ENCODE measurements at places on chromosomes 1 and 21.

GRCh38 chr1:118209648-118210047 is 24.6 kb upstream of the SPAG17 start:
- DNase-seq: no peak

GRCh38 chr1:55860326-55860725 is 645.2 kb upstream of the USP24 start:
- no peak for DNase-seq

- DNase-seq: peak; percentile 34
Observed at GRCh38 chr1:155093911-155094621, 15.4 kb downstream of the EFNA3 start.

DNA sequence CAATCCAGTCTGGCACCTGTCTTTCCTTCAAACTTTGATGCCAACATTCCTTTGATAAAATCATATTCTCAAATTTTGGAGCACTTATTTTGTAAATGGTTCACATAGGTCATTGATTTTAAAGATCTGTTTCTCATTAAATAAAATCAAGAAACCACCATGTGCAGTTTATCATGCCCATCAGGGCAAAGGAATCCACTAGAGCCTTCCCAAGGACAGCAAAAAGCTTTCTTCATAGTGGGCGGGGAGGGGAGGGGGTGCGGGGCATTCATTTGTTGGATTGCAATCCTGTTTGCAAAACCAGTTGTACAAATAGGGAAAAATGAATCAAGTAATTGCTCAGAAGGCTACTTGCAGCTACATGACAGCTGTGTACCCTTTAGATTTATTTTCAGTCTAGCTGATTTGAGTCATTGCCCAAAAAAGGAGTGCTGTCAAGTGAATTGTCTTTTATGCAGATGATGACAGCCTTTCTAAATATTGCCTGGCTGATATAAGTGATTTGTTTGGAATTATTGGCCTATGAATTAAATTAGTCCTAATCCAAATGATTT is 23.0 kb downstream of the LRRC8B start:
- no peak for DNase-seq

DNA sequence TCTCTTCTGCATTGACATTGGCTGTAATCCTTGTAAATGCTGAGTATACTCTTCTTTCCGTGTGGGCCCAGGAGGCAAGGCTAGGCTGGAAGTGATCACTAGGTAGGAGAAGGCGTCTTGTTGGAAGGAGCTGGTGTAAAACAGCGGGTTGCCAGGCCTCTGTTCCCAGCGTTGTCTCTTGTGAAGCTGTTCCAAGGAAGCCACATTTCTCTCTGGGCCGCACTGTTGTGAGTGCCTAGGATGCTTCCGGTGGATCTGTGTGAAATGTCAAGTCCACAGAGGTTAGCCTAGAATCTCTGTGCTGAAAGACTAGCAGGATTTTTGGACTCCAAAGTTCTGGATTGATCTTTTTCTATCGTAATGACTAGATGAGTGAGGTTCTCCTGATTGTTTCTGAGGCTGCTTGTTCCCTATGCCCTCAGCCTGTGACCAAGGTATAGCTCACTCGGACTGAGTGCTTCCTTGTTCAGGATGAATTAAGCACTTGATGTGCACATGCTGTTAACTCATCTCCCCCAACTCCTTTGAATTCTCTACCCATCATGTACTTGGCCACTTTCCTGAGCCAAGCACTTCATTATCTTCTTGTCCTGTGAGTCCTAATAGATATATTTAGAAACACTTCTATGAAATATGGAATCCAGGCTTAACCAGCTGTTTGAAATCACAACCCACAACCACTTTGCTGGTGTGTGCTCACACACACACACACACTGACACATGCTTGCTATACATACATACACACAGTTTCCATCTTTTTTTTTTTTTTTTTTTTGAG is 63.3 kb downstream of the PBX1 start:
- no peak for DNase-seq

GRCh38 chr1:235843461-235843961 is 23.2 kb downstream of the LYST start:
- peak; percentile 11 for DNase-seq

- DNase-seq: no peak
Observed at GRCh38 chr1:115041654-115042053, 12.0 kb downstream of the TSHB start.

- no peak for DNase-seq
Observed at GRCh38 chr1:63318201-63318979, 4.0 kb upstream of the FOXD3 start.

- no peak for DNase-seq
Observed at GRCh38 chr21:35226968-35227744, 178.1 kb upstream of the RUNX1 start.

DNA sequence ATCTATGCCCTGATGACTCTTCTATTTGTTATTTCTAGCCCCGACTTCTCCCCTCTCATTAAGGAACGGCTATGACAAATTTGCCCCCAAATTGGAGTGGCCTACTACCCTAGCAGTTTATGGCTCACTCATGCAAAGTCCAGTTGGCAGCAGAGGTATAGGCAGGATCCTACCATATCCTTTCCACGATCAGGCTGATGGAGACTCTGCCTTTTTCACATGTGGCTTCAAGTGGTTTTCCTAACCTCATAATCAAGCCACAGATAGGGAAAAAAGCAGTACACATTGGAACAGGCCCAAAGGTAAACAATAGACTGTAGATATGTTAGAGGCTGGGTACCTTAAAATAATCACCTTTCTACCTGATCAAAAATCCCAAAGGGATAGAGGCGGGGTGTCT is 292.5 kb downstream of the NCAM2 start:
- DNase-seq: no peak

- no peak for DNase-seq
Observed at GRCh38 chr1:234659538-234659937, 49.6 kb upstream of the IRF2BP2 start.

GRCh38 chr21:44816761-44817505 is 929 bp downstream of the SUMO3 start:
- DNase-seq: no peak

- DNase-seq: no peak
Observed at GRCh38 chr1:106548726-106549125, 507.7 kb upstream of the PRMT6 start.

- no peak for DNase-seq
Observed at GRCh38 chr1:218990019-218990418, 183.7 kb upstream of the LYPLAL1 start.

DNA sequence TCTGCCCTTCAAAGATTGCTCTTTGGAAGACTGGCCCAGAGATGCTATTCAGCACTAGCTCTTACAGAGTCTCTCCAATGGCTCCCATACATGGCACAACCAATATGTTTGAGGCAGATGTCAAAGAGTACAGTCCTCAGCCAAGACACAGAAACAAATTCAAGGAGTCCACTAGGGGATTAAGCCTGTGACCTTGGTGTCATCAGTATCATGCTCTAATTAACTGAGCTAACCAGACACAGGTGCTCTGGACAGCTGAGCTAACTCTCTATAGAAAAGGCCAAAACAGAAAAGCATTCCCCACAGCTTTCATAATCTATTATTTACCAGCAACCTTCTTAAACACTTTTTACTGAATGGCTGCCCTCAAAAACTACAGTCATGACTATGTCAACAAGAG is 666.0 kb upstream of the PLXNA2 start:
- no peak for DNase-seq

- DNase-seq: no peak
Observed at GRCh38 chr1:2290171-2290578, 62.1 kb downstream of the SKI start.

DNA sequence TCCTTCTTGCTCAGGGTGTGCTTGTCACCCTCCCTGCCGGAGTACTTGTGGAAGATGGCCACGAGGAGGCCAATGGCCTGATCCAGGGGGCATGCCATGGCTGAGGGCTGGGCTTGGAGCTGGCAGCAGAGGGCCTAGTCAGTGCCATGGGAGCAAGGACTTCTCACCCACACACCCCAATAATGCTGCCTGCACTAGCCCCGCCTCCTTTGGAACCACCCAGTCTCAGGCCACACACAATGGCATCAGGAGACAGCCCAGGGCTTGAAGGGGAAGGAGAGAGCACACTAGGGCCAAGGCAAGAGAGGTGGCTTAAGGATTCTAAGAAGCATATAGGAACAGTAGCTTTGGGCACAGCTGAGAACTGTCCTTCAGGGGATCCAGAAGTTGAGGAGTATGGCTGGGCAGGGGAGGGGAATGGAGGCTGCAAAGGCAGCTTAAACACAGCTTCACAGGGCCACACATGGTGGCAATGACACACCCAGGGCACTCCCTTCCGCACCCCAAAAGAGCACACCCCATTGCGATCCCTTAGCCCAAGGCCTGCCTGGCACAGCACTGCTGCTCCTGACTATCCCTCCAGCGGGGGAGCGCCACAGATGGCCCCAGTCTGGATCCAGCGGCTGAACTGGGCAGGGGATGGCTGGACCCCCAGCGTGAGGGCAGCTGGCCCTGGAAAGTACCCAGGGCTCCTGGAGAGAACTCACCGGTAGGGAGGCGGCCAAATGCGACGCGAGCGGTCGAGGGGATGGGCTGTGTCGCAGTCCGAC is at the start of gene S100A6:
TSS of gene S100A6 (minus strand) at position 750 of the 770 bp plus-strand sequence. CDS start at position 98, 652 bp downstream.
- DNase-seq: no peak

DNA sequence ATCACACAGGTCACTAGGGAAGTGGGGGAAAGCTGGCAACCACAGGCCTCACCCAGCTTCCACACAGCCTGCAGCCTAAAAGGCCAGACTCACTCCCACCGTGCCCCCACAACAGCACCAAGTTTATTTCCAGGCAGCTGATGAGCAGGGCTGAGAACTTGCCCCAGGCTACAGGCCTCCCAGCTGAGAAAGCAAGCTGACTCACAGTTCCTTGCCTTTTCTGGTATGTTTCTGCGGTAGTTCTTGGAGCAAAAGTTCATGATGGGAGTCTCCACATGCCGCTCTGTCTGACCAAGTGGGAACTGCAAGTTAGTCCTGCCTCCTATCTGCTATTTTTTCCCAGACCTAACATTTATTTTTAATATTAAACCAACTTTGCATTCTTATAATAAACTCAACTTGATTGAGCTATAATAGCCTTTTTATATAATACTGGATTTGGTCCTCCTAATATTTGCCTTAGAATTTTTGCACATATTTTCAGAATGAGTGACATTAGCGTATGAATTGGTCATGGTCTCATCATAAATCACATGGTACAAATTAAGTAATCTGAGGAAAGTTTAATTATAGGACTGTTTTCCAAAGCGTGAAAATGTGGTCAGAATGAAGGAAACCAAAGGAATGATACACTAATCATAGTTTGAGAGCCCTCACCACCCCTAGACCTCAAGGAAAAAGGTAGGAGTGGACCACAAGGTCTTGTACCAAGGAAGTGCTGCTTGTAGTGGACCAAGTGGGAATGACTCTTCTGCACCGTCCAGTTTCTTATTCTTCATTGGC is 30.7 kb downstream of the RPAP2 start:
- DNase-seq: no peak

DNA sequence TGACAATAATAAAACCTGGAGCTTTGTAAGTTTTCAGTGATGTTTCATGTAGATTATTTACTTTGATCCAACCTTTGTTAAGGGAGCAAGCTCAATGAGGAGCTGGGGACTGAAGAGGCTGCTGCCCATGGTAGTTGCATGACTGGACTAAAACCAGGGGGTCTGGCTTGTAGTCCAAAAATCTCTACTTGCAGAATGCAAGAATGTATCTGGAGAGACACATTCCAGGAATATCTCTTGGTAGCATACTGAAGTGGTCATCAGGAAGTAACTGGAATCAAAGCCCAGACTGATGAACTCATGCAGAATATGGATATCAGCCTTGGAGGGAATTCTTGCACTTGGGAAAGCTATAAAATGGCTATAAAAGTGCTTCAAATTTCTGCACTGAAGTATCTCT is 5.8 kb upstream of the KIAA0040 start:
- no peak for DNase-seq

GRCh38 chr1:21338573-21339355 is 48.5 kb upstream of the ECE1 start:
- DNase-seq: no peak

DNA sequence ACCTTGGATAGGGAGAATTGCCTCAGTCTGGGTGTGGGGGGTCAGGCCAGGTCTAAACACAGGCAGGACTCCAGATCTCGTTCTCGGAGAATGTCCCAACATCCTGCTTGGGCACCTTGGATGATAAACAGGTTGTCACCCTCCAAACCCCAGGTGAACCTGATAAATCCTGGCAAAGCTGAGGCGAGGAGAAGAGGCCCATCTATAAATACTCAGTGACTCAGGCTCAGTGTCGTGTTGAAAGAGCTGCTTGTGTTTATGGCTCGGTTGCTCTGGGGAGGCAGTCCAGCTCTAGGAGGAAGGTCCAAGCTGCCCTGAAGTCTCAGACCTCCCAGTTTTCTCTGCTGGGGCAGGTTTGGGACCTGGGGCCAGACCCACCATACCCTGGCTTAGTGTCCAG is 15.8 kb upstream of the TRIM63 start:
- no peak for DNase-seq

GRCh38 chr1:172484252-172484651 is 40.4 kb upstream of the PIGC start:
- DNase-seq: no peak

- no peak for DNase-seq
Observed at GRCh38 chr1:118012515-118013124, 83.1 kb downstream of the WDR3 start.

DNA sequence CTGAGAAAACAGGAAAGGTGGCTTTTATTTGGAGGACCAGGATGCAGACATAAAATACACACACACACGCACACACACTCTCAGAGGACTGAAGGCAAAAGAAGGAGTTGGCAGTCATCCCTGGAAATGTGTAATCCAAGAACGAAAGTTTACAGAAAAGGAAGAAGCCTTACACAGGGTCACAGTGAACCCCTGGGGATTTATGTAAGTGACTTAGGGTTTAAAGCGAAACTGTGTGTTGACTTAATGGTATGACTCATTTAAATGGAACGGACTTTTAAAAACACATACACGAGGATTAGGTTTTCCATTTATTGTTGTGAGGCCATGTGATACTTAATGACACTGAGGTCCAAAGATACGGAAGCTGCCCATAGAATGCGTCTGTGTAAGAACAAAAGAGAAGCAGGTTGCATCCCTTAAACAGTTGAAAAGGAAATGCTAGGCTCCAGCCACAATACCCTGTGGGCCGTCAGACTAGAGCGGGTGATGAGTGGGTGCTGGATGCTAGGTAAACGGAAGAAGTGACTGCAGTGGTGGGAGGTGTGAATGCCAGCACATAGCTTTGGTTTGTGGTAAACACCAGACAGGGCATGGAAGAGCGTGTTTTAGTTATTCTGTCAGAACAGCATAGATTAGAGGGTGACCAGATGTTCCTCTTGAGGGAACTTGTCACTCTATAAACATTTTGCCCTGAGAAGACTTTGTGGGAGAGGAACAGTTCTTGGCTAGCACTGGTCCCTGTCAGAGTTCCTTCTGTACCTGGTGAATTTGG is 21.6 kb upstream of the BCL10 start:
- DNase-seq: no peak
